ENCODE measurements at places on chromosomes 7 and 10.

DNA sequence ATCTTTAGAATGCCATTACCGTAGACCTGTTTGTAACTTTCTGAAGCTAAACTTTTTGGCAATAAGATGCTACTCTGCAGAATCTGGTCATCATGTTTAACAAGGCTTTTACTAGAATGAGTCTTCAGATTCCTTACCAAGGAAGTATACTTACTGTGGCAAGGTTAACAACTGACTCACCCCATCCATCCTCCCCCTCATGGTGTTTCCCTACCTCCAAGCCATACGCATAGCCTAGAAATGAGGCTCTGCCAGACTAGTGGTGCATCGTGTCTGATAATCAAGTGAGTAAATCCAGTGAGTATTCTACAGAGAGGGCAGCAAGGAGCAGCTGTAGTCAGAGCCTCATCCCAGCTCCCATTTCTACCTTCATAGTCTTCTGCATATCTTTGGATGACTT, 223.6 kb downstream of the IPMK start:
- DNase-seq: no peak

- DNase-seq: no peak
Measured at GRCh38 chr10:13803566-13804554, 217.1 kb downstream of the PRPF18 start.

GRCh38 chr7:151207804-151208203, 2.5 kb downstream of the H2BK1 start:
- DNase-seq: no peak

- no peak for DNase-seq
Measured at GRCh38 chr10:30967650-30968410, 63.8 kb downstream of the ZNF438 start.

- DNase-seq: no peak
Measured at GRCh38 chr7:101096331-101096956, 11.2 kb downstream of the TRIM56 start.

Measured in neural progenitor cell (in vitro differentiated cells).